Neuronal stem cell (in vitro differentiated cells): ENCODE measurements at places on chromosomes 6 and 20.

- DNase-seq = no peak
These were observed 9.5 kb downstream of the TBC1D7 start for GRCh38 chr6:13318821-13319220.

GRCh38 chr6:124389127-124389526 lies 573.1 kb upstream of the RNF217 start:
- DNase-seq = no peak

GRCh38 chr20:47515843-47516242 lies 14.2 kb downstream of the NCOA3 start:
- no peak for DNase-seq

DNA sequence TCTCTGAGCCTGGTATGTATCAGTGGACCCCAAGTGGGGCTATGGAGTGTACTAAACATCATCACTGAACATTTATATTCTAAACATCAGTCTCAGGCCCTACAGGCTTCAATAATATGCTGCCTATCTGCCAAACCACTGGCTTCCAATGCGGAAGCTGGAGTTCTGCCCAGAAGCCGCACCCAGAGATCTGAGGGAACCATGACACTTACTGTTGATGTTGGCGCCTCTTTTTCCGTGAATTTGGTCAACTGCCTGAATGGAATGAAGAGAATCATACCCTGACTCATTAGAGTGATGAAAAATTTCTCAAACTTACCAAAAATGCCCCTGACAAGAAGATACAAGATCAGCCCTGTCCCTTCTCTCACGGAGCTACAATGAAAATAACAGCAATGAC lies 66.2 kb downstream of the SLC22A23 start:
- no peak for DNase-seq

GRCh38 chr6:23176883-23177282 lies 607.5 kb downstream of the HDGFL1 start:
- DNase-seq = no peak

DNA sequence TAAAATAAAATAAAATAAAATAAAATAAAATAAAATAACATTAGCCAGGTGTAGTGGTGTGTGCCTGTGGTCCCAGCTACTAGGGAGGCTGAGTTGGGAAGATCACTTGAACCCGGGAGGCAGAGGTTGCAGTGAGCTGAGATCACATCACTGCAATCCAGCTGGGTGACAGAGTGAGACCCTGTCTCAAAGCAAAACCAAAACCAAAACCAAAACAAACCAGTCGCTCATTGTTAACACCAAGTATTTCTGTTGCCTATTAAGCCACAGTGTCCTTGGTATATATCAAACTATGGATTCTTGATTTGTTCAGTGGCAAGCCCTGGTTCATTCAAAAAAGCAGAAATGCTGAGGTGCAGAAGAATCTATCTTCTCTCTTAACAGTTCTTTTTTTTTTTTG lies 65.7 kb downstream of the PYGB start:
- no peak for DNase-seq

GRCh38 chr6:24052590-24052961 lies 73.4 kb upstream of the NRSN1 start:
- DNase-seq = no peak

- DNase-seq = no peak
These were observed 40.4 kb downstream of the PTPRK start for GRCh38 chr6:128479991-128480390.

DNA sequence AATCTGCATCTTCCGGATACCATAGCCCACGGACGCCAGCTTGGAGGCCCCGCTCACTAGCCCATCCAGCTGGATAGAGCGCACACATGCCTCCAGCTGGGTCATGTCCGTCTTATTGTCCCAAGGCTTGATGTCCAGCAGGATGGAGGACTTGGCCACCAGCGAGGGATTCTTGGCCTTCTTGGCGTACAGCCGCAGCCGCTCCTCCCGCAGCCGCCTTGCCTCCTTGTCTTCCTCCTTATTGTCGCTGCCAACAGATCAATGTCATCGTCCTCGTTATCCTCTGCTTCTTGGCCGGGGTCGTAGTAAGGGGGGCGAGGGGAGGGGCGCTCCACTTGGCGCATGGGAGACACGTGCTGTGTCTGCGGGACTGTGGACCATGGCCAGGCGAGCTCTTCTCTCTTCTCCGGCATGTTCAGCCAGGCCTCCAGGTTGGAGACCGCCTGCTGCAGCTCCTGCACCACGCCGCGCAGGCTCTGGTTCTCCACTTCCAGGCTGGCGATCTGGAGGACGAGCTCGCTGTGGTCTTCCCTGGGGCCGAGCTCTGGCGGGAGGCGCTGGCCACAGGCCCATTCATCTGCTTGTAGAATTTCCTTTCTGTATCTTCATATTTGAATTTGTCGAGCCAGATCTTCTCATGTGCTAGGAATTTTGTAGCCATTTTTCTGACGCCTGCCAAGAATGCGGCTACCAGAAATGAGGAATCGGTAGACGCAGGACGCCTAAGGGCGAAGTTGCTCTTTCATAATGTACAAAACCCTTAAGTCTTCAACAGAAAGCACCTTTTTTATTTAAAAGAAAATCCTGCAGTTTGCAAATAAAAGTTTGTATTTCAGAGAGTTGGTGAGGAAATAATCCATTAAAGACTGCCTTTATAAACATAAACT lies 60.1 kb upstream of the PTPRK start:
- DNase-seq = no peak

- DNase-seq = no peak
These were observed 35.2 kb downstream of the HIVEP1 start for GRCh38 chr6:12047304-12047703.

GRCh38 chr6:15507221-15507620 lies 155.6 kb downstream of the DTNBP1 start:
- DNase-seq = no peak

DNA sequence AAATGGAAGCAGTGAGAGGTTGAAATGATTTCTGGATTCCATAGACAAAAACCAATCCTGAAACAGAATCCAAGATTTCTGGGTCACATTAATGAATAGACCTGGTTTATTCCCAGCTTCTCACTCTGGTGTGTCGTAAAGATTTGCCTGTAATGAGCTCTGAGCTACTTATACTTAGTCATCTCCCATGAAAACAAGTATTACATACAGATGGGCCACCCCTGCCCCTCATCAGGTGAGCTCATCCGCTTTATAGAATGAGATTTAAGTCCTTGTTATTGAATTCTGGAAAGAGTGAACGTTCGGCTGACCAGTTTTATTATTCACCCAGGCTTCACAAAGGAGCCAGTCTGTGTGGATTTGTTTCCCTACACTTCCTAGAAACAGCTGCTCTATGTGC lies 47.1 kb upstream of the TMEM181 start:
- no peak for DNase-seq

DNA sequence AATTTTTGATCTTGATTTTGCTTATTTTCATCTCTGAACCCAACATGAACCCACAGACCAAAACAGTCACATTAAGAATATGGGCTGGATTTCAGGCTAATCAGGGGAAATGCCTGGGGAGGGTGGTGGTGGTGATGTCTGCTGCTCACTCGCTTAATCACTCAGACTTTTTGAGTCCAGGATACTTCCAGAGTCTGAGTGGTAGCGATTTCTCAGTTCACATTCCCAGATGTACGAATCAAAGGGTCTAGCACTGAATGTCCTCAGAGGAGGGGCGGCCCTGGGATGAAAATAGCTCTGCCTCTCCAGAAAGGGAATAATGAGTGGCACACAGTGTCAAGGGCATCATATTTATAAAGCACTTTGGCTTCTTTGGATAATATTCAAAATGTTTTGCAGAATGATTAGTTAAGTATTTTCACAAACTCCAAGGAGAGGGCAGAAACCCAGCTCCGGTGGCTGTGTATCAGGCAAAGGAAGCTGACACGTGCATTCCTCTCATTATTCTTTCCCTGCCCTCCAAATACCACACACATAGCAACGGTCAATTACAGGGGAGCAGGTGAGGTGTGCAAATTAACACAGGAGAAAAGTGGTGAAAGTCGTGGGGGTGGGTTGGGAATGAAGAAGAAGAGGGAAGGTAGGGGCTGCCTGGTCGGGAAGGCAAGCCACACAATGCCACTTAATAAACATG lies 345.2 kb upstream of the RSPO3 start:
- peak; percentile 42 for DNase-seq

- no peak for DNase-seq
These were observed 14.5 kb downstream of the C6orf62 start for GRCh38 chr6:24704468-24704867.

GRCh38 chr6:166670894-166671293 lies 43.8 kb upstream of the RPS6KA2 start:
- no peak for DNase-seq

DNA sequence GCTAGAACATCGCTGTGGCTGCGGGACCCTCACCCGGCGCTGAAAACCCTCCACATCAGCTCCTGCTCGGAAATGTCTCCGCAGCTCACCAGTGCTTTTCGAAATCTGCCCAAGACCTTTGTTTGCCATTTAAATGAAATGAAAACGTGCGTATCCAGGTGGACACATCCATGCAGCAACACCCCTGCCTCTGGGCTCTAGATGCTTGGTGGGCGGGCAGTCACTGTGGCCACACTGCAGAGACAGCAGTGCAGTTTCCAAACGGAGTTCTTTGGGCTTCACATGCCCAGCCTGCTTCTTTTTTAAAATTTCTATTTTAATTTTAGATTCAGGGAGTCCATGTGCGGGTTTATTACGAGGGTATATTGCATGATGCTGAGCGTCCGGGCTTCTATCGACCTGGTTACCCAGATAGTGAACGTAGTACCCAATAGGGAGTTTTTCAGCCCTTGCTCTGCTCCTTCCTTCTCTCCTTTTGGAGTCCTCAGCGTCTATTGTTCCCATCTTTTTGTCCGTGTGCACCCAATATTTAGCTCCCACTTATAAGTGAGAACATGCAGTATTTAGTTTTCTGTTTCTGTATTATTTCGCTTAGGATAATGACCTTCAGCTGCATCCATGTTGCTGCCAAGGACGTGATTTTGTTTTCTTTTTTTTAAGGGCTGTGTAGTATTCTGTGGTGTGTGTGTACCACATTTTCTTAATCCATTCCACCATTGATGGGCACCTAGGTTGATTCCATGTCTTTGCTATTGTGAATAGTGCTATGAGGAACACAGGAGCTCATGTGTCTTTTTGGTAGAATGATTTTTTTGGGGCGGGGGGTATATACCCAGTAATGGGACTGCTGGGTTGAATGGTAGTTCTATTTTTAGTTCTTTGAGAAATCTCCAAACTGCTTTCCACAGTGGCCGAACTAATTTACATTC lies 4.8 kb upstream of the TUBB2B start:
- DNase-seq = no peak

GRCh38 chr6:48957781-48958180 lies 505.3 kb downstream of the MMUT start:
- DNase-seq = no peak

DNA sequence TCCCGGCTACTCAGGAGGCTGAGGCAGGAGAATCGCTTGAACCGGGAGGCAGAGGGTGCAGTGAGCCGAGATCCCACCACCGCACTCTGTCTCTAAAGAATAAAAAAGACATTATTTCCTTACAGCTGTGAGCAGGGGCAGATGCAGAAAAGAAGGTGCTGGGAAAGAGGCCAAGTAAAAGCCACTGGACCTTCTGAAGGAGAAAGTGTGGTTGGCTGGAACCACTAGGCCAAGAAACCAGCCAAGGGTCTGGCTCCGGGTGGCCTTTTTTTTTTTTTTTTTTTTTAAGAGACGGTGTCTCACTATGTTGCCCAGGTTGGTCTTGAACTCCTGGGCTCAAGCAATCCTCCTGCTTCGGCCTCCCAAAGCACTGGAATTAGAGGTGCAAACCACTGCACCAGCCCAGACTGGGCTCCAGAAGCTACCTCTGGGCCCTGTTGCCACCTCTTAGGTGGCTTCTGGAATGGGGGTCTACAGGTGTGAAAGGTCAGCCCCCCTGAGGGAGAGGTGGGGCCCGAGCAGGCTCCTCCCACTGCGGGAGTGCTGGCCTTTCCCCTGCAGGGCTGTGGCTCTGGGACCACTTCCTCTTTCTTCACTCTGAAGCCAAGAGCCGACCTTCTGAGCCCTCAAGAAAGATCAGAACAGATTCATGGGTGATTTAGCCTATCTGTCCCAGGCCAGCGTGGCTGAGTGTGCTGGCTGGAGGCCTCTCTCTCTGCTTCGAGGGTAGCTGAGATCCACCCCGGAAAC lies at the start of gene FGD2:
FGD2 (plus strand) TSS at position 595 of the 750 bp plus-strand sequence. CDS start 163 bp downstream, outside the sequence.
- no peak for DNase-seq

DNA sequence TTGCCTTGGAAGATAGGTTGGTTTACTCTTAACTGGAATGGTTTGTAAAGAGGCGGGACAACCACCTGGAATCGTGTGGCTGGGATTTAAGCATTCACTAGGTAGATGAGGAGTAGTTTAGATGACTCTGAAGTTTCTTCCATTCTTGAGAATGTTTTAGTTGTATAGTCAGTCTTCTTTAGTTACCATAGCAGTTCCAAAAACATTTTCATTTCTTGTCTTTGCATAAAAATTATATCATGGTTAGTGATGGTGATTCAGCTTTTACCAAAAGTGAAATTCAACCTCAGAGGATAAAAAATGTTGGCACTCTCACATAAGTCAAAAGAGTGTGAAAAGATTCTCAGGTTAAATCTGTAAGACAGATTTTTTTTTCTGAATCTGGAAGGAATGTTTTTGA lies 70.3 kb downstream of the SMAP1 start:
- no peak for DNase-seq

GRCh38 chr6:24931718-24932691 lies 3.8 kb downstream of the RIPOR2 start:
- DNase-seq = no peak

DNA sequence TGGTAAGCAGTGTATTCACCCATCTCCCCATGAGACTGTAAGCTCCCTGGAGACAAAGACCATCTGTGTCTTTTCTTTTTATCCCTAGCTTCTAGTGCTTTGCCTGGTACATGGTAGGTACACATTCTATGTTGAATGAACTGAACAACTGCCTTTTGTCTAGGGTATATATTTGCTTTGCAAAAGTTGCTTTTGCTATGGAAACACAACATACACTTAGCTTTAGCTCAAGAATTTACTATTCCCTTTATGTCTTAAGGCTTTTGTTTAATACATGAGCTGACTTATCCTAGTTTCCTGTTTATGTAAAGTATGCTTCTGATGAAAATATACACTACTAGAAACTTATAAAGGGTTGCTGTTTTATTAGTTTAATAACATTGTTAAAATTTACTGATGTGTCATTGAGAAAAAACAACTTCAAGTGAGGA lies 198.2 kb downstream of the PRL start:
- DNase-seq = no peak

GRCh38 chr20:17407550-17407949 lies 123.6 kb downstream of the BFSP1 start:
- no peak for DNase-seq

GRCh38 chr6:148225871-148226270 lies 116.8 kb upstream of the SASH1 start:
- DNase-seq = no peak

DNA sequence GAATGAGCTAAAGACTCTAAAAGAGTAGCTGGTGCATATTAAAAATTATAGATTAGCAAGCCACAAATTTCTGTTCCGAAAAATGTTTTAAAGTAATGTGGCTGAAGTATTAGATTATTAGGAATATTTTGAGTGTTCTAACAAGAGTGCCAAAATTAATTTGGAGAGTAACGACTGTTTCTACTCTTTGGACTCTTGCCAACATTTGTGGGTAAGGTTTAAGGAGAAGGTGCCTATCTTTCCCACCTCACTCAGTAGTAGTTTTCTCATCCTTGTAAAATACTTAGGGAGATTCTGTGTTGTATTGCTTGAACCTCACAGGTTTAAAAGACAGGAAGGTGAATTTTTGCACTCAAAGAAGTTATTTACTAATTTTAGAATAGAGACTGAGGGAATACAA lies 5.0 kb downstream of the HSF2 start:
- no peak for DNase-seq

- DNase-seq = no peak
These were observed 16.3 kb downstream of the BMP2 start for GRCh38 chr20:6783752-6784151.

GRCh38 chr20:18255526-18255925 lies 32.8 kb upstream of the ZNF133 start:
- no peak for DNase-seq
